ENCODE measurements at places on chromosomes 16 and 17. TPM values are rescaled to one million over a fixed set of nuclear protein-coding genes. Genes with fewer than 3 reads are reported as not detected.

DNA sequence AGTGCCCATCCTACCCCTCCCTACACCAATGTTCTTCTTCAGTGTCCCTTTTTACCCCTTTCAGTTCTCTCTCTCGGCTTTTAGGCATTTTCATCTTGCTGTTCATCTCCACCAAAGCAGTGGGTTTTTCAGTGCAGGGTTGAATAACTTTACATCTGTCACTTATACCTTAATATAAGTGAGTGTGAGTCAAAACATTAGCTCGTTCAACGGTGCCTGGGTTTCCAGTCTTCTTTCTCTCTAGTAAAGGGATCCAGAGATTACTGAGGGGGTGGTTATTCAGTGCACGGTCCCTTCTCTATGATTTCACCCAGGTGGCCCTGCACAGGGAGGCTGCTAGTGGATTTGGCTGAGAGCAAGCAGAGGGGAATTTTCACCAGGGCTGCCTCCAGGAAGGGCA, 210.6 kb upstream of the CDH5 start:
- no peaks in the 10 kb centered on the region for H3K36me3 ChIP-seq
- H3K4me3 ChIP-seq = no peak overlapping the region
- no peak for DNase-seq
- no peaks in the 10 kb centered on the region for H3K4me1 ChIP-seq

DNA sequence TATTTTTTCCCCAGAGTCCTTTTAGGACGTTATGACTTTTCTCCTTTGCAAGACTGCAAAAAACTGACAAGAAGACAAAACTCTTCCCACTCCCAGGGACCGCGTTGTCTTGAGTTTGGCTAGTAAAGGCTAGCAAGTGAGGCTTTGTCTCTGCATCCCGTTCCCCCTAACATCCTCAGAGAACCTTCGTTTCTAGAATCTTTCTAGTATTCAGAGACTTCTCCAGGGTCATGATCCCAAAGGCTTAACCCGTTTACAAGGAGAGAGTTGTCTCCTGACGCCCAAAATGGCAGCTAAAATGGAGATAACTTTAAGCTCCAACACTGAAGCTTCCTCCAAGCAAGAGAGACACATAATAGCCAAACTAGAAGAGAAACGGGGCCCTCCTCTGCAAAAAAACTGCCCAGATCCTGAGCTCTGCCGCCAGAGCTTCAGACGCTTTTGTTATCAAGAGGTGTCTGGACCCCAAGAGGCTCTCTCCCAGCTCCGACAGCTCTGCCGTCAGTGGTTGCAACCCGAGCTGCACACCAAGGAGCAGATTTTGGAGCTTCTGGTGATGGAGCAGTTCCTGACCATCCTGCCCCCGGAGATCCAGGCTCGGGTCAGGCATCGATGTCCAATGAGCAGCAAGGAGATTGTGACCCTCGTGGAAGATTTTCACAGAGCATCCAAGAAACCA, 843 bp downstream of the ZNF174 start:
- peak overlapping the region; percentile 39 for H3K27ac ChIP-seq
- peaks cover 38% of the 10 kb centered on the region for H3K36me3 ChIP-seq
- H3K4me1 ChIP-seq = peaks cover 31% of the 10 kb centered on the region
- H3K4me3 ChIP-seq = peak overlapping the region; percentile 94
- no peaks in the 10 kb centered on the region for H3K27me3 ChIP-seq

DNA sequence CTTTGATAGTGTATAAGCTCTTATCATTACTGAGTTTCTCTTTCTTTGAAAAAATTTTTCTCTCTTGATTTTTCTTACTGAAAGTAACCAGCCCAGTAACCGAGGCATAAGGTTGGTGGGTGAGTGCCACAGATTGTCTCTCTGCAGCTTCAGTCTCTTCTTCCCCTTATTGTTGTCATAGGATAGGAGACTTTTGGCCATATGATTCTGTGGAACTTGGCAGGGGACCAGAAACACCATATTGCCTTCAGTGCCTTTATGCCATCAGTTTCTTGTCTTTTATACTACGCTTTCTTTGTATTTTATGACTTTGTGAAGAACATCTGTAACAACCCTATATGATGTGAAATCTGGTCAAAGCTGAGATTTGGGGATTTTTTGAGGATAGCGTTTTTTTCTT, 341.6 kb upstream of the TBX2 start:
- H3K36me3 ChIP-seq = no peaks in the 10 kb centered on the region
- peak overlapping the region; percentile 11 for H3K27ac ChIP-seq
- no peak for DNase-seq
- H3K4me1 ChIP-seq = no peaks in the 10 kb centered on the region
- H3K4me3 ChIP-seq = no peak overlapping the region

NAGS gene
- polyA plus RNA-seq = 0.70 TPM

DNA sequence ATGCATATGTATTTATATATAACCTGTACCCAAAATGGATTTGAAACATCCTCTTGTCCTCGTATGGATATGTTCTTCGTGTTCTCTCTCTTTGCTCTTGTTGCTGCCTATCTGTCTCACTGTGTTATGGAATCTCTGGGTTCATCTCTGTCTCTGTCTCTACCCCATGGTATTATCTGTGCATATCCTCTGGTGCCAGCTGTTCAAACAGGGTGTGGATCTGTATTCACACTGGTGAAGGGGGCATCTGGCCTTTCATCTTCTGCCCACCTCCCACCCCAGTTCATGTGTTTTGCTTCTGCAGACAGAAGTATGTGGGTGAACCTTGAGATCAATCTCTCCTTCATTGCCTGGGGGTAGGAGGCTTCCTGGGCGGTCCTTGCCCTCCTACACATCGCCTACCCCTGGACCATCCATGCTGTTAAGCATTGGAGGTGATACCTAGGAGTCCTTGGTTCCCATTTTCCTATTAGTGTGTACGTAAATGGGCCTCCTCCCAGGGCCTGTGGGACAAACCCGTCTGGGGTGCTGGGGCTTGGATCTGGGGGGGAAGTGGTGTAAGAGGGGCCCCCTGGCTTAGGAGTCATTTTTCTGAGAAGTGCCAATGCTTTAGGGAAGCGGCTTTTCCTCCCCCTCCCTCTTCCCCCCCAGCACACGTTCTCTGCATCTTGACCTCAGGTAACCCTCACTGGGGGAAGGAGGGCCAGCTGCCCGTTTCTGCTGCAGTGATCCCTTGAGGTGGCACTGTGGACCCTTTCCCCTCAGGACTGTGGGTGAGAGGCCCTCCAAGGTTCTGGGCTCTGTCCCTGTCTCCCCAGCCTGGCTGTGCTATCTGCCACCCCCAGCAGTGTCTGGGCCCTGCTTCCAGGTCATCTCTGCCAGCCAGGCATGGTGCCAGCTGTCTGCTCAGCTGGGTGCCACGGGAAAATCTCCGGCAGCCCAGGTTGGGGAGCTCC, 21.1 kb downstream of the RARA start:
- H3K4me1 ChIP-seq = peaks cover 95% of the 10 kb centered on the region
- no peak overlapping the region for H3K4me3 ChIP-seq
- no peaks in the 10 kb centered on the region for H3K36me3 ChIP-seq
- H3K27me3 ChIP-seq = no peaks in the 10 kb centered on the region
- peak overlapping the region; percentile 96 for H3K27ac ChIP-seq

DNA sequence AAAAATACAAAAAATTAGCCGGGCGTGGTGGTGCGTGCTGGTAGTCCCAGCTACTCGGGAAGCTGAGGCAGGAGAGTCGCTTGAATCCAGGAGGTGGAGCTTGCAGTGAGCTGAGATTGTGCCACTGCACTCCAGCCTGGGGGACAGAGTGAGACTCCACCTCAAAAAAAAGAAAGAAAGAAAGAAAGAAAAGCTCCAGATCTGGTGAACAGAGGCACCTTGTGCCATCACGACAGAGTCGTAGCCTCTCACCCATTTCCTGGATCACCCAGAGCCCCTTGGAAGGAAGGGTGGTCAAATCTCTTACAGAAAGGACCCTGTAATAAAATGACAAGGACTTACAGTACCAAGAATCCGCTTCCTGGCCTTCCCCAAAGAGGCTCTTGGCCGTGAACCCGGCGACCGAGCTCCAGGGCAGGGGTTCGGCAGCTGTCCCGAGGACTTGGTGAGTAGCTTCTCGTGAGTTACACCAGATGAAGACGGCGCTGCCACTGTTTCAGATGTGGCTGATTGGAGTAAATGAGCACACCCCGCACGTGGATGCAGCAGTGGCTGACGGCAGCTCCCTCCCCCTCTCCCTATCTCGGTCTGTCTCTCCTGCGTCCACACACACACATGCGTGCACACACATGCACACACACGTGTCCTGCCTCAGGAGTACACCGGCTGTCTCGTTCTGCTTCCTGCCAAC, 13.5 kb downstream of the LGALS3BP start:
- DNase-seq = no peak
- H3K4me1 ChIP-seq = peaks cover 23% of the 10 kb centered on the region
- no peak overlapping the region for H3K4me3 ChIP-seq
- no peaks in the 10 kb centered on the region for H3K27me3 ChIP-seq

- peak overlapping the region; percentile 92 for H3K4me3 ChIP-seq
- DNase-seq = no peak
- H3K36me3 ChIP-seq = peaks cover 4% of the 10 kb centered on the region
- H3K27me3 ChIP-seq = no peaks in the 10 kb centered on the region
- H3K27ac ChIP-seq = peak overlapping the region; percentile 93
Measured at GRCh38 chr16:23557779-23558702, 514 bp downstream of the UBFD1 start.

DNA sequence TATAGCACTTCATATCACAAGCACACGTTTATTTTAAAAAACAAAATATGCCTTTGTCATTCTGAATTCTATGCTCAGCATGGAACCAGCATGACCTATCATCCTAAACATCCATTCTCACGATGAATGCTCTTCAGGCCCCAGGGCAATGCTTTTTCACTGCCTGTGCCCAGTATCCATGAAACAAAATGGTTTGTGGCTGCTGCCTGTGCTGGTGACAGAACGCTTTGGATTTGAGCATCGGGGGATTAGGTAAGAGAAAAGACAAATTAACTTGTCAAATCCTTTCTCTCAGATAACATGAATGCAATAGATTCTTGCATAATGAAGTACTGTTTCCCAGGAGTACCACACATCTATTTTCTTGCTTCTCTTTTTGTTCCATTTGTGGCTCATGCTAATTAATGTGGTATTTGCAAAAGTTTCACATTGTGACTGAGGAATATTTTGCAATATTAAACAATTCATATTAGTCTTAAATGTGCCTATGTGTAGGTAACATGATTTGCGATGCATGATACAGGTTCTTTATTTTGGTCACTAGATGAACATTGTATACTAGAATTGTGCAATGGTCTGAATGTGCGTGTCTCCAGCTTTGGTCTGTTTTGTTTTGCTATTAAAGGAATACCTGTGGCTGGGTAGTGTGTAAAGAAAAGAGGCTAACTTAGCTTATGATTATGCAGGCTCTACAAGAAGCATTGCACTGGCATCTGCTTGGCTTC, 25.8 kb upstream of the SRSF1 start:
- no peak for DNase-seq
- peaks cover 22% of the 10 kb centered on the region for H3K27me3 ChIP-seq
- no peak overlapping the region for H3K27ac ChIP-seq
- no peak overlapping the region for H3K4me3 ChIP-seq
- no peaks in the 10 kb centered on the region for H3K4me1 ChIP-seq
- peaks cover 2% of the 10 kb centered on the region for H3K36me3 ChIP-seq

CDH15 gene
- not detected for polyA plus RNA-seq

TM4SF5 gene
- not detected for polyA plus RNA-seq

- no peaks in the 10 kb centered on the region for H3K36me3 ChIP-seq
- H3K27me3 ChIP-seq = no peaks in the 10 kb centered on the region
- H3K27ac ChIP-seq = peak overlapping the region; percentile 9
- peak overlapping the region; percentile 64 for H3K4me3 ChIP-seq
- no peak for DNase-seq
Measured at GRCh38 chr17:57665696-57666095, 79.4 kb downstream of the CCDC182 start.

- peaks cover under 1% of the 10 kb centered on the region for H3K36me3 ChIP-seq
- H3K27me3 ChIP-seq = no peaks in the 10 kb centered on the region
- H3K4me1 ChIP-seq = peaks cover 28% of the 10 kb centered on the region
- DNase-seq = no peak
Measured at GRCh38 chr16:56848955-56849689, 15.9 kb upstream of the SLC12A3 start.

DNA sequence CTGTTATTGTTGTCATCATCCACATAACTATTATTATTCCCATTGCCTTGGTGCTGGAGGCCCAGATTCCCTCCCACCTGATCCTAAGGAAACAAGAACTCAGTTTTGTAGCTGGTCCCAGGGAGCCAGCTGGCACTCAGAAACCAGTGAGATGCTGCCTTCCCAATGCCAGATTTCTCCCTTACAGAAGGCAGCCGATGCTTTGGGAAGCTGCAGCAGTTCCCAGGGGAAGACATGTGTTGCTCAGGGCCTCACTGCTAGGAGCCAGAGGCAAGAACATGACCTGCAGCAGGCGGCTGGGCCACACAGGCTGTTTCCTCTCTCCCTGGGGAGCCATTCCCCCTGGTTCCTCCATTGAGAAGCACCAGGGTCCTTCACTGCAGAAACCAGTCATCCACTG, 59.9 kb upstream of the GRIN2A start:
- no peak for DNase-seq
- no peak overlapping the region for H3K4me3 ChIP-seq
- H3K4me1 ChIP-seq = peaks cover 7% of the 10 kb centered on the region

DNA sequence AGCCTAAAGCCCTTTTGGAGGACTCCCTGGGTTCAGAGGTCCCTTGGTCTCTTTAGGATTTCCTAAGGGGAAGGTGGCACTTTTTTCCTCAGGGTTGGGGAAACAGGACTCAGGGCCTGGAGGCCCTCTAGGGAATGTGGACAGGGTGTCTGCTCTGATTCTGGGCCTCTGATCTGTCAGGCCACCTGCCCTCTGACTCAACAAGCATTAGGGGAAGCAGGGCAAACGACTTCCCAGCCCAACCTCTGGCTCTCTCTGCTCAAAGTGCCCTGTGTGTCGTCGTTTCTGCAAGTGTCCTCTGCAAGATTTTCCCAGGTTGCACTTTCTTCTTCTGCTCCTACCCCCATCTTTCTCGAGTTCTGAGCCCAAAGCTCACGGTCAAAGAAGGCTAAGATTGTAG, 6.6 kb upstream of the IGFBP4 start:
- no peak overlapping the region for H3K4me3 ChIP-seq
- H3K27ac ChIP-seq = no peak overlapping the region
- H3K27me3 ChIP-seq = peaks cover 3% of the 10 kb centered on the region
- DNase-seq = no peak

DNA sequence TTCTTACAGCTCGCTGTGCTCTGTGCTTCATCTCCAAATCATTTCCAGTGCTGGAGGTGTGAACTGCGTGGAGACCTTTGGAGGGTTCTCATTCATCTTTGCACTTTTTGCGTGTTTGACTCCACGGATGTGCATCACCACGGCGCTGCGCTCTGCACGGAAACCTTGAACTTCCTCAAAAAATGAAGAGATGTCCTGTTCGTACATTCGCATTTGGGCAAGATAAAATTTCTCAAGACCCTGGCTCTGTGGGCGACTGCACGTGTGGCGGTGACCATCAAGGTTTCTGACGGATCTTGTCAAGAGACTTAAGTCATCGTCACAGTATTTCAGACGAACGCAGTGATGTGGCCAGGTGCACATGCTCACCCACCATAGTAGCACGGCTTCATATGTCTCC, 10.3 kb upstream of the PVALEF start:
- no peak overlapping the region for H3K27ac ChIP-seq
- peaks cover 29% of the 10 kb centered on the region for H3K27me3 ChIP-seq
- H3K4me3 ChIP-seq = no peak overlapping the region
- H3K4me1 ChIP-seq = no peaks in the 10 kb centered on the region
- no peaks in the 10 kb centered on the region for H3K36me3 ChIP-seq

GRCh38 chr16:79601092-79601930, 774 bp upstream of the MAF start:
- H3K27me3 ChIP-seq = peaks cover 73% of the 10 kb centered on the region
- H3K27ac ChIP-seq = peak overlapping the region; percentile 31
- peak; percentile 3 for DNase-seq
- no peaks in the 10 kb centered on the region for H3K36me3 ChIP-seq

Data from naive B cell (primary cell).